ENCODE measurements at places on chromosomes 7 and 10.

DNA sequence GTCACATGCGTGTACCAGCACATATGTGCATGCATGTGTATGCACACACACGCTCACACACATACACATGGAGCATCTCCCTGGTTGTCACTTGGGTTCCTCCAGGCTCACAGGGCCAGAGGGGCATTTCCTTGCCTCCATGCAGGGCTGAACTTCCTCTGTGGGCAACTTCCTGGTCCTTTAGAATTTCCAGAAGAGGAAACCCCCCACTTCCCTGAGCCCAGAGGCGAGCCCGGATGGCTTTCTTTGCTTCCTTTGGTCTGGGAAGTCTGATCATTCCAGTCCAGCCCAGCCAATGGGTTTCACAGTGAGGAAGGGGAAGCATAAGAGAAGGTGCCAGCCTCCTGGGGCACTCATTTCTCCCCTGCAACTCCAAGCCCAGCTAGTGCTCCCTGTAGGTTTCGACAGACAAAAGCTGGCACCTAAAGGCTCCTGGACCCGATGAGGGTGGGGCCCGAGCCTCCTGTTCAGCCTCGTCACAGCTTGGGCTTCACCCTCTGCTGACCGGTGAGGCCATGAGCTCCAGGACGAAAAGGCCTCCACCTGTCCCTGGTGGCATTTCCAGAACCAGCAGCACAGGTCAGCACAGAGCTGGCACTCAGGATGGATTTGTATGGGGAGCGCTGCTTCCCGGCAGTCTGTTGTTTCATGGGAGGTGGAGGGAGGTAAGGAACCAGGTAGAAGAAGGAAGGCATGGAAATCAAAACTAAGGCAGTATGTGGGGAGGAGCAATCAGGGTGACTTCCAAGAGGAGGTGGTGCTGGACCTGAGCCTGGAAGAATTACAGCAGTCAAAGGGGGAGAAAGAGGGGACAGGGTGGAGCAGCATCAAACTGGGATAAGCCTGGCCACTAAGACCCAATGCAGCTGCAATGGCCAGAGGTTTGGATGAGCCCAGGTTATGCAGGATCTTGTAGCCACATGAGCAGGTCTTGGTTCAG, 23.7 kb downstream of the BTBD16 start:
- DNase-seq: no peak

- DNase-seq: no peak
Measured at GRCh38 chr10:118108194-118109026, 61.7 kb upstream of the RAB11FIP2 start.

DNA sequence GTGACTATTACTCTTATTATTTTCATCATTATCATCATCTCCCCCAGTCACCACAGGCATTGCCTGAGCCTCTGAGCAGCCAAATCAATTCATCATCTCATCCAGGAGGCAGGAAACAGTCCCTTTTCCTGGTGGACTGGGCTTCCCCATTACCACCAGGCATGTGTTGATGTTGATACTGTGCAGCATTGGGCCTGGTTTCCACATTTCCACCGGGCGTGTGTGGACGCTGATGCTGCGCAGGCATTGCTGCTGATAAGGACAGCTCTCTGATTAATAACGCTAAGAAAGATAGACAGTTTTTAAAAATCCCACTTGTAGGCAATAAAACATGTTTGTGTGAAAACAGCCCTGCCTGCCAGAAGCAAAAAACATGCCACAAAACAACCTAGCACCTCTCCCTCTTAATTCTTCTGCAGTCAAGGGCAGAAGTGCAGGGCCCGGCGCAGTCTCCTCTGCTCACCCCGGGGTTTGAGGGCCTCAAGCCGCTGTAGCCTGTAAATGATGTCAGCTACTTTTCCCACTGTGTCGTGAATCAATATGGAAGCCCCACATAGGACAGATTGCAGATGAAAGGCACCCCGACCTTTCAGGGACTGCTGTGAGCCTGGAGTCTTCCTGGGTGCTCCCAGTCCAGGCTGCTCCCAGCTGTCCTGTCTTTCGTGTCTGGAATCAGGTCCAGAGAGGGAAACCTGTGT, 216.0 kb downstream of the WDR37 start:
- no peak for DNase-seq

- no peak for DNase-seq
Measured at GRCh38 chr7:76428868-76429805, 4.4 kb downstream of the ZP3 start.

DNA sequence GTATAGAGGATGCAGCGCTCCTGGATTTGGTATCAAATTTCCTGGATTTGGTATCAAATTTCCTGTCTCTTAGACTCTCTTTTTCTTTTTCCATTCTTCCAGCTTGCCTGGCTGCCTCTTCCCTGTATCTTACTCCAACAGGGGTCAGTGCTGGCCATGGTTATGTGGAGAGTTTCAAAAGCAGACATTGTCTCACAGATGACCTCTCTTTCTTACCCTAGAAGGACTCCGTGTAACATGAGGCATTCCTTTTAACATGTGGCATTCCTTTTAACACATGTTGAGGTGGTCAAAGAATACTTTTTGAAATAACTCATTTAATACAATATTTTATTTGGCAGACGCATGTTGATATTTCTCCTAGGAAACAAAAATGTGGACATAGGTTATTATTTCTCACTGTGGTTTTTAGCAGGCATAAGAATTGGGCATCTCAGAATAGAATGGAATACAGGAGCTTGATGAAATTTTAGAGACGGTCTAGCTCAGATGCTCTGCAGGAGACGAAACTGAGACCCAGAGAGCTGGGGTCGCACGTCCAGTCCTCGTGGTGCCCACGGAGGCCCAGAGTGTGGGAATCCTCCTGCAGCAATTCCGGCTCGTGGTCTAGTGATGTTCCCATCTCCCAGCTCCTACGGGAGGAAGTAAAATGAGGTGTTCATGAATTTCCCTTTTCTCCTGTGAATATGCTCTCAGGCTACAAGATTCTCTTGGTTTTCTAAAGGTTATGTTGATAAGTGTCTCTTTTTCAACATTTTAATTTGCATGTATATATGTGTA, 59.6 kb upstream of the PITRM1 start:
- no peak for DNase-seq

- DNase-seq: no peak
Measured at GRCh38 chr7:104230606-104231005, 22.8 kb upstream of the ORC5 start.

DNA sequence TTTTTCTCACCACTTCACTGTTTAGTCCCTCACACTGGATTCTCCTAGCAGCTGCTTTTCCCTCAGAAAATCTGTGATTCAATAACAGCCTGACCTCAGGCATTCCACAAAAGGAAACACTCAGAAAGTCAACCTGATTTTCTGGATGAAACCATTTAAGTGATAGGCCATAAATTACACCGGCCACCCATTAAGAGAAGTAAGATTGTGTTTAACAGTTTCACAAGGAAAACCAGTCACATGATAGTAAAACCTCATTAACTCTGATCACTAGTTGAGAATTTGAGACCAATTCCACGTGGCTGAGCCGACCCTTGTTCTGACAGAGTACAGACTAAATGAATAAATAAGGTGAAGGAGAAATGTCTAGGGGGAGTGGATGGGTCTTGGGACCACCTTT, 7.7 kb downstream of the GRM8 start:
- DNase-seq: no peak

- peak; percentile 36 for DNase-seq
Measured at GRCh38 chr10:93993782-93994437, at the start of gene PLCE1. TSS of gene PLCE1 (plus strand) at chr10:93993931. CDS start at chr10:94031047, 37,116 bp downstream.

GRCh38 chr10:6979371-6979770, 399.3 kb upstream of the PRKCQ start:
- DNase-seq: no peak

DNA sequence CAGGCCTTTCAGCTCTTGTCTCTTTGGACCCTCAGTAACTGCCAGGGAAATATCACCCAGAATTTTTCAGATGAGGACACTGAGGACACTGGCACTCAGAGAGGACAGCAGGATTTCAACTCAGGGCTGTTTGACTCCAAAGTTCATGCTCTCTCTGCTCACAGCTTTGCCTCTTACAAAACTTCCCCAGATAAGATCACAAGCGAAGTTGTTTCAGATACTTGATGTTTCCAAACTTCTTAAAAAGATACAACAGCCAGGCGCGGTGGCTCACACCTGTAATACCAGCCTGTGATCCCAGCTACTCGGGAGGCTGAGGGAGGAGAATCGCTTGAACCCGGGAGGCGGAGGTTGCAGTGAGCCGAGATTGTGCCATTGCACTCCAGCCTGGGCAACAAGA, 32.4 kb upstream of the ZRANB1 start:
- no peak for DNase-seq

GRCh38 chr7:98375664-98376063, 25.2 kb downstream of the BAIAP2L1 start:
- no peak for DNase-seq

- peak; percentile 63 for DNase-seq
Measured at GRCh38 chr7:494259-494687, 25.4 kb downstream of the PDGFA start.

- DNase-seq: no peak
Measured at GRCh38 chr10:117271427-117271826, 30.5 kb downstream of the SLC18A2 start.

GRCh38 chr7:155258226-155258560, 39.5 kb upstream of the INSIG1 start:
- no peak for DNase-seq

- no peak for DNase-seq
Measured at GRCh38 chr7:155257482-155258225, 40.0 kb upstream of the INSIG1 start.

- no peak for DNase-seq
Measured at GRCh38 chr10:5045095-5045494, 41.4 kb upstream of the AKR1C2 start.

DNA sequence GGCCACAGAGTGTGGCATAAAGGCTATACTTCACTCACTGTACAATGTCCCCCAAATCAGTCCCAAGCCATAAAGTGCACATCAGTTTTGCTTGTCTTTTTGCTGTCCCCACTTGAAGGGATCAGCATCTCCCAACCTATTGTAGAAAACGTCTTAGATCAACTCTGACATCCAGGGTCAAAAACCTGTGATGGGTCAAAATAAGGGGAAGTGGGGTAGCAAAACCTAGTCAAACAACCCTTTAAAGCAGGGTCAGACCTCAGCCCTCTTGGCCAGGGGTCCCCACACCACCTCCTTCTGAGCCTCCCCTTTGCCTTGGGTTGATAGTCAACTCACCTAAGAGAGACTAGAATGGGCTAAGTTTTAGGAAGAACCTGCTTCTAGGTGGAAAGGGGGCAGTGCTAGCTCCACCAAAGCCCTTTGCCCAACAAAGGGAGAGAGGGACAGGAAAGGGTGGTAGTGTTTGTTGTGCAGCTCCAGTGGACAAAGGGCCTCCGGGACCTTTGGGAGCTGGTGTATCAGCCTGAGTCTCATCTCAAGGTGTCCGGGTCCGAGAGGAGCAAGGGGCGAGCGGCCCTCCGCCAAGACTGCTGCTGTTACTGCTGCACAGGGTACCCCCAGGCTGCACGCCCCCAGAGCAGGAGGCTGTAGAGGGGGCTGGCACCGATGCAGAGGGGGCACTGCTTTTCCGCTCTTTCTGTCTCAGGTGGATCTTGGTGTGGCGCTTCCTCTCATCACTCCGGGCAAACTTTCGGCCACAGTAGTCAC, 3.3 kb downstream of the EGR2 start:
- no peak for DNase-seq

GRCh38 chr7:131602994-131603372, 46.6 kb upstream of the PODXL start:
- no peak for DNase-seq

- no peak for DNase-seq
Measured at GRCh38 chr7:14954035-14954434, 51.5 kb upstream of the DGKB start.

DNA sequence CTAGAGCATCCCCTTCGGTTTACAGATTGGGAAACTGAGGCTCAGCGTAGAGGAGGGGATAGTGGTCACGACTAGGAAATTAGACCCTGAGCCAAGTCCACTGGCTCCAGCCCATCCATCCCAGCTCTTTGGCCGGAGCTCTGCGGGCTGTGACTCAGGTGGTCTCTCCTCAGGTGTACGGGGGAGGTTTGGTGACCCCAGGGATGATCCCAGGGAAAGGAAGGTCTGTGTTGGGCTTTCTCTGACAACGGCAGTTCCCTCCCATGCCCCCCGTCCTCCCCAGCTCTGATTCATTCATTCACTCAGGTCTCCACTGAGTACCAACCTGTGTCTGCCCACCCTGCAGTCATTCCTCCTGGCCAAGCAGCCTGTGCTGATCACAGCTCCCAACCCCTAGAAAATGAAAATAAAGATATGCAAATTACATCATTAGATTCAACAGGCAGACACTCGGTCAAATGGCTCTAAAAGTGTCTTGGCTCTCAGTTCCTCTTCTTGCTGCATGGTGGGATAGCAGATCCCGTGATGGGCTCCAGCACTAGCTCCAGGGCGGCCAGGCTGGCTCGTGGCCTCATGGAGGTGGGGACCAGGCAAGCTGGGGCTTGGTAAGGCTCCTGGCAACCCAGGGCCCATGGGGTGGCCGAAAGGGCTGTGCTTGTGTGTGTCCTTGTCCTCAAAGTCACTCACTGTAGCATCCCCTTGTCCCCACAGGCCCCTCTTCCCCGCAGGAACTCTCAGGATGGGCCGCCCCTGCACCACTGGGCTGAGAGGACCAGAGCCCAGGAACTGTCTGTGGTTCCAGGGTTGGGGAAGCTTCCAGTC, 37.8 kb downstream of the CLRN3 start:
- DNase-seq: peak; percentile 63

DNA sequence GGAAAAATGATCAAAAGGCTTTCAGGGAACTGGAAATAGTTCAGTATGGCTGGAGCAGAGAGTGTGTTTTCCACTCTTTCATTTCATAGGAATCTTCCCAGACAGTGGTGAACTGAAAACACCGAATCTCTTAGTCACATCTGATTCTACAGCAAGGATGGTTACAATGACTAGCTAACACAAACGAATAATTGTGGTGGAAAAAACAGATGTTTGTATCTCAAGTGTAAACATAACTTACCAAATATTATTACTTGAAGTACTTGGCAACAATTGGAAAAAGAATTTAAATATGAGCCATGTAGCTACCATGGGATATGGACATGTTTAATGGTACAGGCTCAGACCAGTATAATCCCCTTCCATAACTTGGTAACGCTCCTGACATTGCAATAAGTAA, 21.1 kb upstream of the BPGM start:
- DNase-seq: no peak

GRCh38 chr7:74202841-74203556, 6.8 kb upstream of the LAT2 start:
- peak; percentile 54 for DNase-seq

DNA sequence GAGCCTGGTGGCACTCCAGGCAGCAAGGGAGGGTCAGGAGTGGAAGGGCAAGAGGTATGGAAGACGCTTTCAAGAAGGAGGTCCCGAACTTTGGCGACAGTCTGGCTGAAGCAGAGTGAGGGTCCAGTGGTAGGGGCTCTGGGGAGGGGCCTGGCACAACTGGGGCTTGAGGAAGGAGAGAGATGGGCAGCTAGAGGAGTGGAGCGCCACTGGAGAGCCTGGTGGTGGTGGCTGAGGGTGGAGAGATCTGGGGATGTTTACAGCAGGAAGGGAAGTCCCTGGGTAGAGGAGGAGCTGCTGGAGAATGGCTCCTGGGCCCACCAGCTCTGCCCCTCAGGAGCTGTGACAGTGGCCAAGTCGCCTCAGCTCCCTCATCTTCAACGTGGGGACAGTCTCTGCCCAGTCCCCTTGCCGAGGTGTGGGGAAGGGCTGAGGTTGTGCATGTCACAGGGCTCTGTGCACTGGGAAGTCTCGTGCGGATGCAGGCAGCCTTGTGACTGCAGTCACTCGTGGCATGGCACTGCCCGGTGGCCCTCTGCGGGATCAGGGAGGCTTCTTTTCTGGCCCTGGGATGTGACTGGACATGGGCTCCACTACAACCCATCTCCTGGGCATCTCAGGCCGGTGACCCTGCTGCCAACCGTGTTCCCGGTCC, 18.5 kb downstream of the UBTD1 start:
- no peak for DNase-seq

All from germinal center (tissue), 1 donor.